ENCODE measurements at places on chromosomes 3 and 15.

GRCh38 chr15:54017251-54017650 lies 39.0 kb downstream of the UNC13C start:
- no peak for DNase-seq

DNA sequence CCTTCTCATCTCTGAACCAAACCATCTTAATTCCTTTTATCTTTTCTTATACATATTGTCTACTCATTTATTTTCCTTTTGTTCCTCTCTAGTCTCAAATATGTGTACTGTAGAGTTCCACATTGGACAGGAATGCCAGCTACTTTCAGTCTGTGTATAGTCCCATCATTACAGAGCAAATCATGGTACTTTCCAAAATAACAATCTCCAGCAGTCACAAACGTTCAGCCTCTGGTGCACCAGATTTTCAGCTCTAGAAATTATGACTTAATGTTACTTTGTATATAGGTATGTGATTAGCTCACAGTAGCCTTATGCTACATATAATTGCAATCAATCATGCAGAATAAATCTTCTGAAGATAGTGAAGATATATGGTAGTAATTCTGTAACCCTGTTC lies 32.5 kb upstream of the TM4SF4 start:
- no peak for DNase-seq

DNA sequence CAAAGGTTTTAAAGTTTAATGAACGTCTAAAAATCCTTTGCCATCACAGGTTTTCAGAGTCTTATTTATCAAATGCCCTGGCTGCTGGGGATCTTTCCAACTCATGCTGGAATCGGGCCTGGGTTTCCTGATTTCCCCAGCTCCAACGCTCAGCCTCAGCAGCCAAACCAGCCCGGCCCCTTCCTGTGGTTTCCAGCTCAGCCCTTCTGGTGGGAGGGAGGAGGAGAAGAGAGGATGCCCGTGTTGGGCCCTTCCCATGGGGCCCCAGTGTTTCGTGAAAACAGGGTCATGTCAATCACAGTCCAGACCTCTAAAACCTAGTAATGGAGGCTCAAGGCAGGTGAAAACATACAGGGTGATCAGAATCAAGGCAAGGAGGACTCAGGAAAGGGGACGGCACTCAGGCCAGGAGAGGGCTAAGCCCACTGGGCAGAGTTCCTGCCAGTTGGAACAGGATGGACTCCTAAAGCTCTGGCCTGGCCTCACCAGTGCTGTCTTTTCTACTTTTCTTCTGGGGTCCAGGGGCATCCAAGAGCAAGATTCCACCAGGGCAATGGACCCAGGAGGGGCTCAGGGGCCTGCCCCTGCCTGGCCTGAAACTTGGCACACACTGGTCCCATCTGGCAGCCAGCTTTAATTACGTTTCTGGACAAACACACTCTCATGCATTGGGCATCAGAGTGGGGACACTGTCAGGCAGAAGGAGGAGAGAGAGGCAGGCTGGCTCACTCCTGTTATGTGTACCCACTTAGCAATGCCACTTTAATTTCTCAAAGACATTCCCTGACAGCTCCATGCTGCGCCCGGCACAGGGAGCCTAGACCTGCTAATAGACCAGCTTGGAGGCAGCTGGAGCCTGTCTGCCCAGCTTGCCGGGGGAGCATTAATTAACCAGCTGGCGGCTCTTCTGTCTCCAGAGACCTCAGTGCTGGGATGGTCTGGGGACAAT lies 194.6 kb downstream of the FAM43A start:
- no peak for DNase-seq

DNA sequence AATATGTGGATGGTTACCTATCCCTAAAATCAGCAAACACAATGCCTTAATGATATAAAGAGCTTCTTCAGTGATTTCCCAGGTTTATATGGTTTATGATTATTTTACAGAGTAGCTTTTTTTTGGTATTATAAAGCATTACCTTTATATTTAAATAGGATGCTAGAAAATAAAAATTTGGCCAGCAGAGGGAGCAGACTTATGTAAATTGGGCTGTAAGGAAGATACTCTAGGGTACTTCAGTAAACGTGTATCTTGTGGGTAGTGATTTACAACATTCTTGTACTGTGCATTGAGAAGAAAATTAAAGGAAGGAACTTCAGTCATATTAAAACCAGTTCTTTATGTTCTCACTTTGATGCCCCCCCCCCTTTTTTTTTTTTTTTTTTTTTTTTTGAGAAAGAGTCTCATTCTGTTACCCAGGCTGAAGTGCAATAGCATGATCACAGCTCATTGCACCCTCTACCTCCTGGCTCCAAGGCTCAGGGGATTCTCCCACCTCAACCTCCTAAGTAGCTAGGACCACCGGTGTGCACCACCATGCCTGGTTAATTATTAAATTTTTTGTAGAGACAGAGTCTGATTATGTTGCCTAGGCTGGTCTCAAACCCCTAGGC lies 167.9 kb downstream of the BBX start:
- no peak for DNase-seq

- no peak for DNase-seq
Measured at GRCh38 chr15:84947947-84948830, 33.5 kb upstream of the PDE8A start.

DNA sequence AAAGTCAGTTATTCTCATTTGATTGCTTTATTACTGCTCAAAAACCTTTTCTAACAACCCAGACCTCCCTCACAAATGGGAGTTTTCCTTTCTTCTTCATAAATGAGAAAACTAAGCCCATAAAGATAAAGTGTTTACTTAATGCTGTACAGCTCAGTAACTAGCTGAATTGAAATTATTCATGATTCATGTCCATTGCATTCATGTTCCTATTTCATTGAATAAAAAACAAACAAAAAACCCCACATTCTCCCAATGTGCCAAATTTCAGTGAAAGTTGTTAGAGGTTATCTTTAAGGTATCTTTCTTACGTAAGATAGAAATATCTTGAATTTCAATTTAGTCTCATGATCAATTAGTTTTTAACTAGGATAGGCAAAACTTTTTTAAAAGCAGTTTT lies 2.8 kb downstream of the PLSCR2 start:
- DNase-seq, result no peak

- no peak for DNase-seq
Measured at GRCh38 chr15:80055933-80056332, 3.5 kb upstream of the ZFAND6 start.

GRCh38 chr15:58980351-58980939 lies 7.0 kb upstream of the RNF111 start:
- DNase-seq, result no peak

DNA sequence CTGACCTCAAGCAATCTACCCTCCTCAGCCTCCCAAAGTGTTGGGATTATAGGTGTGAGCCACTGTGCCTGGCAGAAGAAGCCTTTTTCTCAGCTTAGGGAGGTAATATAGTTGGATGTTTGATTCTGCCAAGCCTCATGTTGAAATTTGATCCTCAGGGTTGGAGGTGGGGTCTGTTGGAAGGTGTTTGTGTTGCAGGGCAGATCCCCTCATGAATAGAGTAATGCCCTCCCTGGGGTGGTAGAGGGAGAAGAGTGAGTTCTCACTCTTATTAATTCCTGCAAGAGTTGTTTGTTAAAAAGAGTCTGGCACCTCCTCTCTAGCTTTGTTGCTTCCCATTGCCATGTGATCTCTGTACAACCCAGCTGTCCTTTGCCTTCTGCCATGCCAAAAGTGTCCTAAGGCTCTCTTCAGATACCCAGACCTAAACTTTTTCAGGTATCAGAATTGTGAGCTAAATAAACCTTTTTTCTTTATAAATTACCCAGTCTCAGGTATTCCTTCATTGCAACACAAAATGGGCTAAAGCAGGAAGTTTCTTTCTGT lies 16.4 kb downstream of the NECTIN3 start:
- DNase-seq, result no peak

DNA sequence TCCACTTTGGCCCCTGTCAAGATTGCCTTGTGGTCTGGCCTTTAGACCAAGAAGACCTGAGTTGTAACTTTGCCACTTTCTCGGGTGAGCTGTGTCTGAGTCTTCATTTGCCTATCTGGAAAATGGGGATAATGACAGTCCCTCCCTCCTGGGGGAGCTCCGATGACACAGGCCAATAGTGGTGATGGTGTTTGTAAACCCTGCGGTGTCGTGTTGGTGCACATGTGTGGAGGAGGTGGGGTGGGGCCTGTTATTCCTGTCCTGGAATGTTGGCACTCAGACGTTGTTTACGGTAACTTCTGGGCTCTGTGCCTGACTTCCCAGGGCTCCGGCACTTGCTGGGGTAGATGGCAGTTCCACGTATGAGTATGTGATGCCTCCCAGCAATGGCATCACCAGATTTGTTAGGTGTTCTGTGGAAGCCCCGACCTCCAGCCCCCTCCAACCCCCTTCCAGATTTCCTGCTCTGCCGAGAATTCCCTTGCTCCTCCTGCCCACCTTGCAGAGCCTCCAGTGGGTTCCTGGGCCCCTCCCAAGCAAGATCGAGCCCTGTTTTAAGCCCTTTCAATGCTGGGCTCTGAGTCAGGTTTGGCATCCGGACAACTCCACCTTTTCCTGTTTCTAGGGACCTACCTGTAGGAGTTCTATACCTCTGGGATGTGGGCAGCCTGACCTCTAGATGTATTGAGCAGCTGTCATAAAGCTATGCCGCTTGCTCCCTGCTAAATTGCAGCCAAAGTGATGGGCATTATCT lies 31.4 kb downstream of the HRH1 start:
- DNase-seq, result no peak

GRCh38 chr3:87158823-87159222 lies 68.3 kb upstream of the CHMP2B start:
- no peak for DNase-seq

- no peak for DNase-seq
Measured at GRCh38 chr3:69081583-69082262, 1.6 kb upstream of the UBA3 start.

DNA sequence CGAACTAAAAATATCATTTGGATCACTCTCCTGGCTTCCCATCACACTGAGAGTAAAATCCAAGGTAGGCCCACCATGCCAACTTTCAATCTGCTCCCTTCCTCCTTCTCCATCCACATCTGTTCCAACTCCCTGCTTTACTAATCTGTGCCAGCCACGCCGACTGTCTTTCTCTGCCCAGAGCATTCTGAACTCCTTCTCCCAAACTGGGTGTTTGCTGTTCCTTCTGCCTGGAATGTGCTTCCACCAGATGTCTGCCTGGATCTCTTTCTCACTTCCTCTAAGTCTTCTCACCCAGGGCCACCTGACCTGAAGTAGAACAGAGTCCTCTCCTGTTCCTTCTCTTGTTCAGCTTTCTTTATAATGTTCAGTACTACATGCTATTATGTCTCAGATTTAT lies 5.6 kb upstream of the ARL8B start:
- no peak for DNase-seq

GRCh38 chr3:47444103-47444502 lies 31.6 kb downstream of the SCAP start:
- DNase-seq, result no peak

GRCh38 chr3:183895296-183895695 lies 10.6 kb upstream of the PARL start:
- no peak for DNase-seq

GRCh38 chr15:36469311-36469966 lies 110.0 kb upstream of the CDIN1 start:
- DNase-seq, result no peak

- DNase-seq, result peak; percentile 14
Measured at GRCh38 chr3:105868431-105868741, 426 bp downstream of the CBLB start.

DNA sequence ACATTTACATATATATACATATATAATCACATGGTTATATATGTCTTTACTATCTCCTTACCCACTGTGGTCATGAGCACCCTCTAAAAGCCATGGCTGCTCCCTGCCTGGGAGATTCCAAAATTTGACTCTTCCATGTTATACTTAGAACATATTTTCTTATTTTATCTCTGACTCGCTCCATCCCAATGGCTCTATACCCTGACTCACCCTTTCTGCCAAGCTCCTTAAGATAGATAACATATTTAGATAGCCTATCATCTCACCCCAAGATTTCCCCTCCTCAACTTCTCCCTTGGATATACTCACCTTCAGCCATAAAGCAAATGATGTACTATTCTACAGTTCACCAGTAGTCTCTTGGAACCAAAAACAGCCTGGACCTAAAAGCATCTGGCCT lies 65.1 kb downstream of the CD200R1L start:
- DNase-seq, result no peak

GRCh38 chr15:95658799-95659198 lies 671.7 kb upstream of the NR2F2 start:
- DNase-seq, result no peak

GRCh38 chr3:154060238-154061000 lies 60.8 kb upstream of the ARHGEF26 start:
- DNase-seq, result no peak

GRCh38 chr15:80350941-80351610 lies 53.1 kb upstream of the ARNT2 start:
- no peak for DNase-seq

DNA sequence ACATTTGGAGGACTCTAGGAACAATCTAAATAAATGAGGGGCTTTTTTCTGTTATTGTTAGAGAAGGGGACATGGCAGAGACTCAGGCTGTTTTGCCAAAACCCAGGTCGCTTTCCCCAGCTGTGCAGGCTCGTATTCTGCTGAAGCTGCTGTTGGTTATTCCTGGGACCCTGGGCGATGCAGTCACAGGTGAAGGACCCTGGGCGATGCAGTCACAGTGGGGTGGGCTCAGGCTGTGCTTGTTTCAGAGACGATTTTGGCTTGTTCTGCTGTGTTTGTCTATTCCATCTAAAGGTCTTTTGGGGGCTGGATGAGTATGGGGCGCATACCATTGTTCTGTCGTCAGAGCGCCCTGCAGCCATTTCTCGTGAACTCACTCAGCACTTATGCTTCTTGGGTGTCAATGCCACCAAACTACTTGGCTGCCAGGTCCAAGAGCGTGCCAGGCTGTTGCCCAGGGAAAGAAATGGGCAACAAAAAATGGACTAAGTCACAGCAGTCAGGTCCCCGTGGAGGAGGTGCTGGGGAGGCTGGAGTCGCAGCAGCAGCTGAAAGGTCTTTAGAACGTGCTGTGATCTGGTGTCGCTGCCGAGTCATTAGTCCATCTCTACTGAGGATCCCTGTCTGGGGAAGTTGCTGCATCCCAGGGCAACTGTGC lies 151.4 kb downstream of the CHDH start:
- DNase-seq, result no peak

DNA sequence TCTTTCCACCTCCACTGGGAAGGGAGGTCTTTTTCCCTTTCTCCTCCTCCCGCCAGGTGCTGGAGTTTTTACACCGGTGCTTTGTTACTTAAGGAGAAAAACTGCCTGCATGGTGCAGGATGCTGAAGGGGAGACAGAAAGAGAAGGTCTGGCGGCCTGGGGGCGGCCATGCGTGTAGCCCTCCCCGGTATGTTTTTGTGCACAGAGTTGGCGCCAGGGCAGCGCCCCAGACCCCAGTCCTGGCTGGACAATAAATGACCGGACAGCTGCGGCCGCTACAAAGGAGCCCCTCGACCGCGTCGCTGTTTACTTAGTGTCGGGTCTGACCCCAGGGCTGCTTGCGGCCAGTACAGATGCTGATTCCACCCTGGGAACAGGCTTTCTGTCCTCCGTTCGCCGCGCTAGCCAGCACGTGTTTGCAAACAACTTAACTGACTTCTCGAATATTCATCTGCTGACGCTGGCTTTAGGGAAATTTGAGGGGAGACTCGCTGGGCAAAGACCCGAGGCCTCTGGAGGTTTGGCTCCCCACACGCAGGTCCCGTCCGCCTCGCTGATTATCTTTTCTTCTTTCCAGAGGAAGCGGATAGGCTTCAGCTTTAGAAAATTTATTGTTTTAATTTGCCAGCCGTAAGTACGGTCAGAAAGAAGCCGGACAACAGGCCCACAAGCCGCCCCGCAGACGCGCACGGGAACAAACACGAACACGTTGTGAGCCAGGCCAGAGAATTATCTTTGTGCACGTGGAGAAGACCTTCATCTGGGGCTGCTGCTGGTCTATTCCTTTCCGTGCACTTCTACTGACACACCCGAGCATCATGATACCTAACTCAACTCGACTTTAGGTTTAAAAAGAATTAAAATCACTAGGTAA lies 46.9 kb downstream of the ZIC4 start:
- DNase-seq, result no peak

GRCh38 chr15:42974202-42974862 lies 53.8 kb upstream of the TTBK2 start:
- no peak for DNase-seq
